ENCODE measurements at places on chromosomes 7 and 10.

DNA sequence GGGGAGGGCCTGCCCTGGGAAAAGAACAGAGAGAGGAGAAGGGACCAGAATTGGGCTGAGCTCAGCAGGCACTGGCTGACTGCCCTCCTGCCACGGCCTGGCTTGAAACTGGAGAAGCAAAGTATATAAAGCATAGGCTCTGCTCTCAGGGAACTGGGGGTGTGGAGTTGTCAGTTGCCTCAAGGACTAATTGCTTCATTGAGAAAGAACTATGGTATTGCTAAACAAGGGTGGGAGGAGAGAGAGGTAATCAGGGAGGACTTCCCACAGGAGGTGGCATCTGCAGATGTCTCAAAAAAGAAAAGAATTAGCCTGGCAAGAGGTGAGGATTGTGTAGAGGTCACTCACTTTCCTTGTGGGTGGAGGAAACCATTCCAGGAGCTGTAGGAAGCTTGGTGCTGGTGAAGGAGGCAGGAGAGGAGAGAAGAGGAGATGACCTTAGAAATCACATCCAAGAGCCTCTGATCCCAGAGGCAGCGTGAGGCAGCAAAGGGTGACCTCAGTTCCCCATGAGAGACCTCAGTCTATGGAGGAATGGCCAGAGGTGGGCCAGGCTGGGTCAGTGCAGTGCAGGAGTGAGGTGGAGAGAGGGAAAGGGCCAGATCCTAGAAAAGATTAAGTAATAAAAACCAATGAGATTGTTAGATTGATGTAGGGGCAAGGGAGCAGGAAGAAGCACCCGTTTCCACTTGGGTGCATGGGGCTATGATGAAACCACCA lies 2.4 kb downstream of the PILRB start:
- DNase-seq, result no peak

DNA sequence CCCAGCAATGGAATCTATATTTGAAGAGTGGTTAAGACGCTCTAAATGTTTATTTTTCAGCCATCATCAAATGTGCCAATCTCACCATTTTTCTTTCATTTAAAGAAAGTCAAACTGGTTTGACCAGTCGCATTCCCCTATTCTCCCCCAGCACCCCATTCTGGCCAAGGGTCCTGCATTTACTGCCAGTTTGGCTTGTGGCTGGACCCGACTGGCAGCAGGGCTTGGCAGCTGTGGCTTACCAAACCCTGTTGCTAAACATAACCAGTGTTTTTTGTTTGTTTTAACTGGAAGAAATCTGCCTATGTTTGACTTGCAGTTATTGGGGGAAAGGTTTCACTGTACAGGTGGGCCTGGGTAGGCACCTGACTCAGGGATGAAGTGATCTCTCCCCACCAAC lies 116.3 kb downstream of the CYP26A1 start:
- DNase-seq, result no peak

DNA sequence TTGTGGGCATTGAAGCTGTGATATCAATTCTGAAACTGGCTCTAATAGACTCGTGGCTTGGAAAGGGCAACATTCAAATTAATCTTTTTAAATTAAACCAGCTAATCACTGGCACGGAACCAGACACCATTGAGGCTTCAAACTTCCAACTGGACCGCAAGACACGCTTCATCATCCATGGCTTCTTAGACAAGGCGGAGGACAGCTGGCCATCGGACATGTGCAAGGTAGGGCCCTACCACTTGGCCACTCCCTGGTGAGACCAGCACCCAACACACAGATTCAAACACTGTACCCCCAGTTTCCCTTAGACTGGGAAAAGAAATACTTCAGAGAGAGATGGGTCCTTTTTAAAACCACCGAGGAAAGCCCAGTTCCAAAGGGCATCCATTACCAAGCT lies 5.1 kb downstream of the PNLIPRP2 start:
- DNase-seq, result no peak

GRCh38 chr7:3446786-3447185 lies 145.7 kb downstream of the SDK1 start:
- no peak for DNase-seq

- no peak for DNase-seq
These were observed 315.0 kb downstream of the CRPPA start for GRCh38 chr7:16106300-16106699.

DNA sequence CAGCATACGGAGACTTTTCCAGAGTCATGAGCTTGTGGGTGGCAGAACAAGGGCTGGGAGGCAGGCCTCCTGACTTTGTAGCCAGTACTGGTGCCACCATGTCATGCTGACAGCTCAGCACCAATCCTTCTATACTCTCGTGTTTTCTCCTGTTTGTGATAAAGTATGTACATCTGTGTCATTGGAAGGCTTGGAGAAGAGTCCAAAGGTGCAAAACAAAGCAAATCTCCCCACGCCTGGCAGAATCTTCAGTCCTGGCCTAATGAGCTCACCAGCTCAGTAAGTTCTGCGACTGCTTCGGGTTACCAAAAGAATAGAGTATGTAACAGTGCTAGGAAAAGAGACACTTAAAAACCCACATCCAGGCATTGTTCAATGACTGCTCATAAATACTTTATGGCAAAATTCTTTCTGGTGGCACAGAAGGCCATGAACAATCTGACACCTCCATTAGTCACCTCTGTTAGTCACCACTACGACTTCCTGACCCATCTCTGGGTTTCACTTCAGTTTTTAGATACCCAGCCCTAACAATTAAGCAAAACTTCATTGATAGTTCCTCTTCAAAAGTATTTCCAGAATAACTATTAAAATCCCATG lies 24.5 kb downstream of the STEAP1 start:
- peak; percentile 93 for DNase-seq

DNA sequence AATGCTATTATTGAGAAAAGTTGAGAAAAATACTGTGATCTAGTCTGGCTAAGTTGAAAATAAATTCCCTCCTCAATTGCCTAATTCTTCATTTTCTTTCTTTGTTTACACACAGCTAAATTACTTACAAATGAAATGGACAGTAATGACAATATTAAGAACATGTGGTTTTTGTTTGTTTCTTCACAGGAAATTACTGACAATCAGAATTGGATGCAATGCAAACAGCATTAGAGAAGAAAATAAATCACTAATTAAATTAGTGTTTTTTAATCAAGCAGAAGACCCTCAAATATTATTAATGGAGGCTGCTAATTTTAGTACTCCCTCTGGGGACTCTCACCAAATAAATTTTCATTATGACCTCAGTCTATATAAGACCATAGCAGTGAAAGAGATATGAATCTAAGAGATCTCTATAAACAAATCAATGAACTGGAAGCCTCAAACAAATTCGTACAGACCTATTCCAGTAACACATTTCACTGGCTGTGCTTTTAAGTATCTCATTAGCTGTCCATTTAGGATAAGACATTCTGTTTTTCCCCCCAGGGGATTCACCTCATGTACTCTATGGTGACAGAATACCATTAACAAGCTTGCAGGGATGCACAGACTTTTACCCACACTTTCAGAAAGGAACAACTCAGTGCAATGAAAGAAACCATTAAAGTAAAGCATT lies 202.0 kb upstream of the DGKB start:
- DNase-seq, result no peak

DNA sequence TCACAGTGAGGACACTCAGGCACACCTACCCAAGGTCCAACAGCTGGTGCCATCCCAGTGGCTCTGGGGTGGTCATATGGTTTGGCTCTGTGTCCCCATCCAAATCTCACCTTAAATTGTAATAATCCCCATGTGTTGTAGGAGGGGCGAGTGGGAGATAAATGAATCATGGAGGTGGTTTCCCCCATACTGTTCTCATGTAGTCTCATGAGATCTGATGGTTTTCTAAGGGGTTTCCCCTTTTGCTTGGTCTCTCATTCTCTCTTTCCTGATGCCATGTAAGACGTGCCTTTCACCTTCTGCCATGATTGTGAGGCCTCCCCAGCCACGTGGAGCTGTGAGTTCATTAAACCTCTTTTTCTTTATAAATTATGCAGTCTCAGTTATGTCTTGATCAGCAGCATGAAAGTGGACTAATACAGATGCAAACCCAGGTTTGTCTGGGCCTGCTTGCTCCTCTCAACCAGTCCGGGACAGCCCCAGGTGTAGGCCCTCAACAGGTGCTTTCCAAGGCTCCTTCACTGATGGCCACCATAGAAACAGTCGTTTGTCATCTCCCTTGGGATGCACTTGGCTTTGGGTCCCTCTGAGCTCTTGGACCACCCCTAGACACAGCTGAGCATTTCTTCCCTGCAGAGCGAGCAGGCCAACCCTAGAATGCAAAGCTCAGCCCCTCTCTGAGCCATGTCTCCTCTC lies 101.3 kb upstream of the CTBP2 start:
- DNase-seq, result no peak

Measured in fibroblast of lung (primary cell).